ENCODE measurements at places on chromosomes 6 and 20.

DNA sequence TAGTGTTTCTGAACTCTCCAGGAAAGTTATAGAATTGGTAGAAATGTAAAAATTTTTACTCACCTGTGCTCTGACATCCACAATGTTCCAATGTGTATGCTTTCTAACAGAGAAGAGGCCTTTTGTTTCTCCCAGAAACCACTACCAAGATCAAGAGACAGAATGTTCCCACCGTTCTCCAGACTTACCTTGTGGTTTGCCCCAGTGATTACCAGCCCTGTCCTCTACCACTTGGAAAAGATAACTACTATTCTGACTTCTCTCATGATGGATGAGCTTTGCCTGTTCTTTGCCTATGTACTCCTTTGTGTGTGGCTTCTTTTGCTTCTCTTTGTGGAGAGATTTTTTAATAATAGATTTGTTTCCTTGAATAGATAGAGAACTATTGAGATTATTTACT lies 173.0 kb upstream of the SCGN start:
- DNase-seq, result no peak

- DNase-seq, result no peak
These were observed 17.4 kb upstream of the FOXF2 start for GRCh38 chr6:1371933-1372332.

DNA sequence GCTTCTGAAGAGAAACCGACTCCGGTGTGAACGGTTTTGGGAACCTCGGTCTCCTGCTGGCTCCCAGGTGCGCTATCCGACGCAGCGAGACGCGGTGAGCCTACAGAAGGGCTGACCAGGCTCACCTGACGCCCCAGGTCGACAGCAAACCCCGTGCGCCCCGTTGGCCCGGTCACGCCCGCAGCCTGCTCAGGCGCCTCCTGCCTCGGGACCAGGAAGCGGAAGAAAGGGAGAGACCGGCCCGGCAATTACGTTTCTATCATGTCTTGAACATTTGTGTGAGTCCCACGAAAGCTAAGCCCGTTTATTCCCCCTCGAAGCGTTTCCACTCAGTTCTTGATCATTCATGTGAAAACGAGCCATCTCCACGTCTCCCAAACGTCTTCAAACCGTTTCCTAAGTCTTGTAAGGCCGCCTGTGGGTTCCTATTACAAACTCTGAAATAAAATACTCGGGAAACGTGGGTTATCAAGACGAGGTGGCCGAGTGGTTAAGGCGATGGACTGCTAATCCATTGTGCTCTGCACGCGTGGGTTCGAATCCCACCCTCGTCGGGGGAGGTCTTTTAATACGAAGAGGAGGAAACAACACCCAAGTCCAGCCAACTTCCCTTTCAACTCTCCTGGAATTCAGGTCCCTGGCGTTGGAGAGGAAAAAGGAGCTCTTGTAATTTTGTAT lies 150.5 kb upstream of the PRSS16 start:
- DNase-seq, result peak; percentile 84

DNA sequence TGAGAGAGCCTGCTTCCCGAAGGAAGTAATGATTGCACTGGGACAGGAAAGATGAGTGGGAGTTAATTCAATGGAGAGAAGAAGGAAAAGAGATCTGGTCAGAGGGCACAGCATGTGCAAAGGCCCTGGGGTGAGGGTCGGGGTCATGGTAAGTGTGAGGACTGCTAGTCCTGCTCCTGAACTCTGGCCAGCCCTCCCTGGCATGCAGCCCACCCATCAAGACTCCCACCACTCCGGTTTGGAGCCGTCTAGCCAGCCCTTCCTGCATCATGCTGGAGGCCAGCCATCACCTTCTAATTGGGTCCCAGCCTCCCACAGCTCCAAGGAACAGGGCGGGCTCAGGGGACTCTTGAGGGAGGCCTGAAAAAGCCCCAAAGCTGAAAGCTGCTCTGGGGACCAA lies 42.1 kb downstream of the SRSF3 start:
- DNase-seq, result no peak

DNA sequence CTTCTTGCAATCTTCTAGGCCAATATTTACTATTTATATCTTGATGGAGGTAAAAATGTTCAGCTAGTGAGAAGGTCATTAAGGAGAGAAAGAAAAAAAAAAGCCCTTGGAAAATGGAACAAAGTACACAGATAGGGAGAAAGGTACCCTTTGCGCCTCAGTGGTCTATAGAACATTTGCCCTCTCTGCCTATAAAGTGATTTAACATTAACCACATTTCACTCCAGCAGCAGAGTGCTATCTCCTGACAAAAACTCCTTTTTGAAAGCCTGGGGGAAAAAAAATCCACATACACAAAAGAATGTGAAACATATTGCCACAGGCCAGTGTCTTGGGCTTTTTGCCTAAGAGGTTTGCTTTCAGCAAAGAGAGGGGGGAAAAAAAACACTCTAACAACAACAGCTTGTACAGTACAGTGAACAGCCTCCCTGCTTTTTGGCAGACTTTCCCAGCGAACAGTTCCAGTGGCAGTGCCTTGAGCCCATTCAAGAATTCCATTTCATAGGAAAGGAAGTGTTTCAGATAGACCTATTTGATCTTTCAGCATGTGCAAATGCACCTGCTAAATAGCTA lies 695 bp downstream of the ARHGAP18 start:
- peak; percentile 82 for DNase-seq

- DNase-seq, result no peak
These were observed 1.4 kb downstream of the RAET1E start for GRCh38 chr6:149896491-149896890.

DNA sequence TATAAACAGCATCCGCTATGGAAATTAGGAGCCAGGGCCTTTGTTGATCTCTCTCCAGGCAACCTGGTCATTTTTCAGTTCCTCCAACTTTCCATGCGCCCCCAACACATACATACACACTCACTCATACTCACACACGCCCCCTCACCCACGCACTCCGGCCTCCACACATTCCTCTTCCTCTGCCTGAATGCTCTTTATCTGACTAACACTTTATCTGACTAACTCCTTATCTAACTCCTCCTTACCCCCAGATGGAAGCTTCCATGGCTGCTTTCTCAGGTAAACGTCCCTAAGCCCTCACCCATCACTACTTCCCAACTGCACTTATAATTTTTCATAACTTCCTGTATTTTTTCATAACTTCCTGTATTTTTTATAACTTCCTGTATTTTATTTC lies 17.4 kb downstream of the CASS4 start:
- DNase-seq, result no peak

- no peak for DNase-seq
These were observed 758.9 kb upstream of the MMS22L start for GRCh38 chr6:98041921-98042320.

GRCh38 chr6:67802771-67803170 lies 832.3 kb upstream of the ADGRB3 start:
- DNase-seq, result no peak

- no peak for DNase-seq
These were observed 169.4 kb downstream of the SYNDIG1 start for GRCh38 chr20:24638591-24639548.

GRCh38 chr6:138307352-138307751 lies 70.4 kb upstream of the SMIM28 start:
- DNase-seq, result no peak

GRCh38 chr20:5870568-5870981 lies 79.8 kb downstream of the TRMT6 start:
- DNase-seq, result no peak

DNA sequence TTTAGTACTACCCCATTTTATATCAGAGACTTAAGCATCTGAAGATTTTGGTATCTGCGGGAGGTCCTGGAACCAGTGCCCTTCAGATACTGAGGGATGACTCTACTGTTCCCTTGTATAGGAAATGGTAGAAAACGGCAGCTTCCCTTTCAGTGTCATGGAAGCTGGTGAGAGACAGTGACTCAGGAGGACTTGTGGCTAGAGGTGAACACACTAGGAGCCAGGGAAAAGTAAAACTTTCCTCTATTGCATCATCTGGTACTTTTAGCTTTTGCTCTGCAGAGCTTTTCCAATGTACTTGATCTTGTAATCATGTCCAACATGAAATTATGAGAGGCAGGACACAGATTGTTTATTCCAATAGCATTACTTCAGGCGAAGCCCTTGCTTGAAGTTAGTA lies 45.0 kb downstream of the RNF144B start:
- DNase-seq, result no peak

DNA sequence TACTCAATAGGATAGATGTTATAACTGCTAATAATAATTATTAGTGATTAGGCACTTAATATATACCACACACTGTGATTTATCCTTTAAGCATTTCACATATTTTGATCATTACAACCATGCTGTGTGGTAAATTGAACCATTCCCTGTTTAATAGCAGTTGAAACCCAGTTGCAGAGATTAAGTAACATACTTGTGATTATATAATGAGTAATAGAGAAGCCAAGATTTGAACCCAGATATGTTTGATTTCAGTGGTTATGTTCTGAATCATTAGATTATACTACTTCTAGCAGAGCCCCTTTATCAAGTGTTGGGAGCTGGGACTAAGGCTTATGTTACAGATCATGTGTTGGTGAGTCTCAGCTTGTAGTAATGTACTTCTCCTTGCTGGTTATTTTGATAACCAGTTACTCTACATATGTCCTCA lies 44.1 kb downstream of the STK4 start:
- no peak for DNase-seq

GRCh38 chr6:37620519-37620918 lies 77.2 kb downstream of the MDGA1 start:
- no peak for DNase-seq

DNA sequence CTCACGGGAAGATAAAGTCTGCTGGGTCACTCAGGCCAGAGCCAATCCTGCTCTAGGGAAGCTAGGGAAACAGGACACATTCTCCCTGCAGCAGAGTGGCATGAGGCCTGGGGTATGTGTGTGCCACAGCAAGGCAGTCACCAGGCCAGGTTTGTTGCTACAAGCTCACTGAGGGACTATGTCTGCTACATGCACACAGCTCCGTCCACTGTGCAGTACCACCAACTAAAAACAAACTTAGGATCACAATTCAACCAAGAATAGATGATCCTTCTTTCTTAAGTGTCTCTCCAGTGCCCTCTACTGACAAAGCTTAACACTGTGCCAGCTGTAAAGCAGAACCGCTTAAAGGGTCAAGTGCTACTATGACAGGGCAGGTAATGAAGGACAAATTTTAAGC lies 192.5 kb downstream of the PTPRK start:
- peak; percentile 11 for DNase-seq

GRCh38 chr6:45998524-45998923 lies 17.1 kb downstream of the CLIC5 start:
- DNase-seq, result no peak
